ENCODE measurements at places on chromosomes 1 and 21. TPM values are rescaled to one million over a fixed set of nuclear protein-coding genes. Genes with fewer than 3 reads are reported as not detected.

Gene SPRR2G
- not detected for total RNA-seq

- no peak overlapping the region for H3K27ac ChIP-seq
- no peaks in the 10 kb centered on the region for H3K36me3 ChIP-seq
- H3K27me3 ChIP-seq, result no peaks in the 10 kb centered on the region
- peak; percentile 68 for DNase-seq
- H3K4me3 ChIP-seq, result no peak overlapping the region
Measured at GRCh38 chr1:205977402-205978014, 25.7 kb downstream of the RAB7B start.

Gene PLA2G2F
- total RNA-seq, result not detected

DNA sequence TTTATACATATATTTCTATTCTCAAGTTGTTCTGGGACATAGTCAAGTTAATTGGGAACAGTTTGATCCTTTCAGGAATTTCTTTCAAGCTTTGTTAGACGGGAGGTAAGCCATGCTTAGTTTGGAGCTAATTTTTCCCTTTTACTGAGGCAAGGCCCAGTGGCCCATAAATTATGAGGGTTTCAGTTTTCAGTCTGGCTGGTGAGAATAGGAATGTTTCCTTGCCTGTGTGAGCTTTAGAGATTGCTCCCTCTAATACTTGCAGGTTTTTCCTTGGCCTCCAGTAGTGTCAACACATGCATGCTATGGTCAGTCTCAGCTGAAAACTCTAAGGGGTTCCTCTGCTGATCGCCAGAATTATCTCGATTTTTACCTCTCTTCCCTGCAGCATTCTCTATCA lies 14.1 kb upstream of the PHGDH start:
- no peak for DNase-seq
- no peak overlapping the region for H3K4me3 ChIP-seq
- no peak overlapping the region for H3K27ac ChIP-seq
- H3K36me3 ChIP-seq, result no peaks in the 10 kb centered on the region
- H3K4me1 ChIP-seq, result no peaks in the 10 kb centered on the region

DNA sequence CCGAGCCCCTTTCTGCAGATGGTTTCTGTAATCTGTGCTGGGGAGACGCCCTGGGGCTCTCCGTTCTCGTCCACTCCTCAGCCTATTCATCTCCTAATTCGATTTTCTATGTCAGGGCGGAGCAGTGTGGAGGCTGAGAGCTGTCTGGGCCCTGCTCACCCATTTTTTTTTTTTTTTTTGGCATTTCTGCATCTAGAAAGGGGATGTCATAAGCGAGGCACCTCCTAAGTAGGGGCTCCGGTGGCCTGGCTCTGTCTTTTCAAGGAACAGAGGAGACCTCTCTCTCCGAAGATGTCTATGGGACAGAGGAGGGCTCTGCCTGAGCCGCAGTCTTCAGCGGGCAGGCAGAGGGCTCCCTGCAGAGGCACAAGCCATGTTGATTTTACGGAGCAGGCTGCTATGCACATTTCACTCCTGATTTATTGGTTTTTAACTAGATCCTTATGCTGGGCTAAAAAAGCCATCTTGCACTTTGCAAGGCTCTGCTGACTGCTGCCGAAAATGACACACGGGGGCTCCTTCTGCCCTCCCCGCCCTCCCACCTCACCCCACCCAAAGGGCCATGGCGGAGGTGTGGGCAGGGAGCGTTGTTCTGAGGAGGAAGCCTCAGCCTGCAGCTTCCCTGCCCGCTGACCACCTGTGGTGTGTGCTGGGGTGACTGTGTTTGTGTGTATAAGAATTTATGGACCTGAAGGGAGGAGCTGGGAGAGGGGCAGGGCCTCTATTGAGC lies 71.0 kb downstream of the FOXD2 start:
- DNase-seq, result no peak
- H3K4me3 ChIP-seq, result no peak overlapping the region
- no peaks in the 10 kb centered on the region for H3K36me3 ChIP-seq

Gene PWP2
- 31.8 TPM for total RNA-seq

- no peaks in the 10 kb centered on the region for H3K27me3 ChIP-seq
- no peak overlapping the region for H3K4me3 ChIP-seq
- H3K27ac ChIP-seq, result no peak overlapping the region
- no peaks in the 10 kb centered on the region for H3K36me3 ChIP-seq
- DNase-seq, result no peak
Measured at GRCh38 chr1:14598007-14598497, 433 bp upstream of the KAZN start.

Gene METTL18
- total RNA-seq, result 6.6 TPM

DNA sequence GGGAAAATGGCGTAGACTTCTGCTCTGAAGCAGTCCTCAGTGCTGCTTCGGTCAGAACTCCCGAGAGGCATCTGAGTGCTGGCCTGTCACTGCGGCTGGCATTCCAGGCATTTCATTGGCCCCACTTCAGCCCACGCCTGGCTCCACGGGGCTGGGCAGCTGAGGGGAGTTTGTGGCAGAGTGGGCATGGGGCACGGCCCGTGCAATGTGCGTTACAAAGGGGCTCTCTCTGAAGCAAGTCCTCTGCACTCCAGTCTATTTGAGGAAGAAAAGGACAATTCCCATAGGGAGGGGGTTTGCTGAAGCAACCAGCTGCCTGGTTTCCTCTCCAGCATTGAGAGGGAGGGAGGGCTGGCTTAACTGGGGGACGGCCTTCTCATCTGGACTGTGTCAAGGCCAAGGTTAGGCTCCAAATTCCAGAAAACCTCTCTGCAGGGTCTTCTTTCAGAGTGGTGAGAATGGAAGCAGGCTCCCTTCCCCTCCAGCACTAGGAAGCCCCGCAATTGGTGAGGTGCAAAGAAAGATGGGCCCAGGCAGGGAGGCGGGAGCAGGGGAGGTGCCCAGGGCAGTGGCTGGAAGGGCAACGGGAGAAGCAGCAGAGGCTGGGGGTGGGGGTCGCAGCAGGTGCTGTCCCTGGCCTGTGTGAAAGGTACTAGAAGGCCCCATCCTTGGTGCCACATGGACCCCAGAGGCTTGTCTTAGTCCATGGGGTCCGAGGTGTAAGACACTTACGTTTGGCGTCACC lies 21.1 kb upstream of the GPR157 start:
- H3K4me3 ChIP-seq, result no peak overlapping the region
- H3K27ac ChIP-seq, result no peak overlapping the region
- H3K36me3 ChIP-seq, result peaks cover 23% of the 10 kb centered on the region
- no peak for DNase-seq

Gene LRRC38
- not detected for total RNA-seq

GRCh38 chr1:210669951-210670350 lies 341.2 kb downstream of the HHAT start:
- no peaks in the 10 kb centered on the region for H3K27me3 ChIP-seq
- DNase-seq, result no peak
- H3K4me3 ChIP-seq, result no peak overlapping the region
- H3K4me1 ChIP-seq, result no peaks in the 10 kb centered on the region
- no peaks in the 10 kb centered on the region for H3K36me3 ChIP-seq
- H3K27ac ChIP-seq, result no peak overlapping the region

- DNase-seq, result no peak
- no peak overlapping the region for H3K4me3 ChIP-seq
- no peak overlapping the region for H3K27ac ChIP-seq
- no peaks in the 10 kb centered on the region for H3K27me3 ChIP-seq
Measured at GRCh38 chr1:29966526-29967045, 730.3 kb downstream of the PTPRU start.

- no peaks in the 10 kb centered on the region for H3K36me3 ChIP-seq
- no peaks in the 10 kb centered on the region for H3K4me1 ChIP-seq
- H3K27me3 ChIP-seq, result peaks cover 20% of the 10 kb centered on the region
Measured at GRCh38 chr1:11858968-11859871, 475 bp upstream of the NPPB start.

Gene NPL
- total RNA-seq, result 0.75 TPM

Gene RXRG
- not detected for total RNA-seq

DNA sequence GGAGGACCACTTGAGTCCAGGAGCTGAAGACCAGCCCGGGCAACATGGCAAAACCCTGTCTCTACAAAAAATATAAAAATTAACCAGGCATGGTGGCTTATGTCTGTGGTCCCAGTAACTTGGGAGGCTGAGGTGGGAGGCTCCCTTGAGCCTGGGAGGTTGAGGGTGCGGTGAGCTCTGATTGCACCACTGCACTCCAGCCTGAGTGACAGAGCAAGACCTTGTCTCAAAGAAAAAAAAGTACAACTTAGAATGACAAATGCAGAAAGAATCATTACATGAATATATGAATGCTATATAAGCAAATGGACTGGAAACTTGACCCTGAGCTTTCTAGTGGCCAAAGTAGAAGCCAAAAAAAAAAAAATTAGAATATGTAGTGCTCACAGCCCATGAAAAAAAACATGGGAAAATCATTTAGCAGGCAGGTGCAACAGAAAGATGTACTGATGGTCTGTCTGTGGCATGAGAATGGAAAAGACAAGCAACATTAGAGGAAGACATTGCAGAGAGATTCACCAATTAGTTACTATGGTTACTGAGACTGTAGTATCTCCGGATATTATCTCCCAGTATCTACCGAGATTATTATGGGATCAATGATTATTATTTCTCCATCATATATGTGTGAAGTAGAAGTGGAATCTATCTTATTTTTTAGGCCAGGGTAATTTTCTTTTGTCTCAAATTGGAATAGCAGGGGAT lies 19.2 kb downstream of the ELAPOR1 start:
- H3K4me1 ChIP-seq, result no peaks in the 10 kb centered on the region
- no peaks in the 10 kb centered on the region for H3K27me3 ChIP-seq
- no peaks in the 10 kb centered on the region for H3K36me3 ChIP-seq
- DNase-seq, result no peak

- H3K36me3 ChIP-seq, result no peaks in the 10 kb centered on the region
- H3K27ac ChIP-seq, result no peak overlapping the region
Measured at GRCh38 chr21:36698385-36698980, 432 bp upstream of the SIM2 start.

GRCh38 chr1:116907351-116907750 lies 2.4 kb upstream of the PTGFRN start:
- H3K36me3 ChIP-seq, result no peaks in the 10 kb centered on the region
- DNase-seq, result no peak
- H3K4me1 ChIP-seq, result no peaks in the 10 kb centered on the region
- H3K27me3 ChIP-seq, result peaks cover under 1% of the 10 kb centered on the region
- no peak overlapping the region for H3K27ac ChIP-seq

- H3K4me1 ChIP-seq, result no peaks in the 10 kb centered on the region
- H3K27ac ChIP-seq, result no peak overlapping the region
- no peak overlapping the region for H3K4me3 ChIP-seq
- H3K36me3 ChIP-seq, result no peaks in the 10 kb centered on the region
- H3K27me3 ChIP-seq, result no peaks in the 10 kb centered on the region
Measured at GRCh38 chr1:60833173-60833572, 249.2 kb upstream of the NFIA start.

- no peak overlapping the region for H3K27ac ChIP-seq
- DNase-seq, result no peak
- H3K36me3 ChIP-seq, result no peaks in the 10 kb centered on the region
- no peaks in the 10 kb centered on the region for H3K27me3 ChIP-seq
Measured at GRCh38 chr1:147837129-147837963, 65.2 kb upstream of the GJA8 start.

- no peak overlapping the region for H3K4me3 ChIP-seq
- DNase-seq, result peak; percentile 68
- H3K36me3 ChIP-seq, result no peaks in the 10 kb centered on the region
- no peaks in the 10 kb centered on the region for H3K4me1 ChIP-seq
- no peak overlapping the region for H3K27ac ChIP-seq
- peaks cover 25% of the 10 kb centered on the region for H3K27me3 ChIP-seq
Measured at GRCh38 chr1:117128323-117129079, 7.0 kb upstream of the TRIM45 start.

GRCh38 chr1:54268762-54269297 lies 68.9 kb downstream of the MRPL37 start:
- H3K27me3 ChIP-seq, result no peaks in the 10 kb centered on the region
- H3K27ac ChIP-seq, result no peak overlapping the region
- H3K36me3 ChIP-seq, result no peaks in the 10 kb centered on the region
- peaks cover 7% of the 10 kb centered on the region for H3K4me1 ChIP-seq
- no peak overlapping the region for H3K4me3 ChIP-seq

GRCh38 chr1:71184410-71184809 lies 103.6 kb upstream of the ZRANB2 start:
- no peak overlapping the region for H3K4me3 ChIP-seq
- H3K4me1 ChIP-seq, result no peaks in the 10 kb centered on the region
- no peak overlapping the region for H3K27ac ChIP-seq
- H3K27me3 ChIP-seq, result no peaks in the 10 kb centered on the region
- H3K36me3 ChIP-seq, result no peaks in the 10 kb centered on the region

DNA sequence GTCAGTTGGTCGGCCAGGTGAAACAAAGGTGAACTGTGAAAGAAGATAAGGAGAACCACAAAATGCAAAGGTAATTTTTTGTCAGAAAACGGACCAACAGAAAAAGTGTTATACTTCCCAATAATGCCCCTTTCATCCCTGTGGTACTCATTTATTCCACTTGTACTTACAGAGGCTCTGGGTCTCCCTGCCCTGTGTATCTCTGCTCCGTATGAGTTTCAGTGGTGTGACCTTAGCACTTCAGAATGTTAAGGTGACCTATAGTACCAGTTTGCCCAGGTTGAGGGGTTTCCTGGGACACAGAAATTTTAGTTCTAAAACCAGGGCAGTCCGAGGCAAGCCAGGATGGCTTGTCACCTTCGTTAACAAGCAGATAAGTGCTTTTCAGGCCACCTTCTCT lies 254.8 kb downstream of the OLFM3 start:
- H3K4me1 ChIP-seq, result peaks cover 13% of the 10 kb centered on the region
- no peak overlapping the region for H3K27ac ChIP-seq
- DNase-seq, result no peak

Gene TMEM240
- 7.0 TPM for total RNA-seq

Gene FOXD2
- total RNA-seq, result 0.07 TPM

- DNase-seq, result no peak
- H3K27ac ChIP-seq, result no peak overlapping the region
- no peak overlapping the region for H3K4me3 ChIP-seq
- H3K4me1 ChIP-seq, result no peaks in the 10 kb centered on the region
Measured at GRCh38 chr1:154896771-154897286, 26.7 kb upstream of the KCNN3 start.

GRCh38 chr1:32962248-32962896 lies 2.2 kb downstream of the RNF19B start:
- peak; percentile 41 for DNase-seq
- no peaks in the 10 kb centered on the region for H3K36me3 ChIP-seq
- peaks cover 20% of the 10 kb centered on the region for H3K4me1 ChIP-seq
- H3K27ac ChIP-seq, result no peak overlapping the region

Gene SPOCD1
- 0.27 TPM for total RNA-seq

Gene ARHGEF2
- 110 TPM for total RNA-seq

GRCh38 chr1:94543001-94543400 lies 1.4 kb upstream of the F3 start:
- no peak overlapping the region for H3K27ac ChIP-seq
- no peak overlapping the region for H3K4me3 ChIP-seq
- no peaks in the 10 kb centered on the region for H3K27me3 ChIP-seq
- peak; percentile 10 for DNase-seq
- no peaks in the 10 kb centered on the region for H3K36me3 ChIP-seq

DNA sequence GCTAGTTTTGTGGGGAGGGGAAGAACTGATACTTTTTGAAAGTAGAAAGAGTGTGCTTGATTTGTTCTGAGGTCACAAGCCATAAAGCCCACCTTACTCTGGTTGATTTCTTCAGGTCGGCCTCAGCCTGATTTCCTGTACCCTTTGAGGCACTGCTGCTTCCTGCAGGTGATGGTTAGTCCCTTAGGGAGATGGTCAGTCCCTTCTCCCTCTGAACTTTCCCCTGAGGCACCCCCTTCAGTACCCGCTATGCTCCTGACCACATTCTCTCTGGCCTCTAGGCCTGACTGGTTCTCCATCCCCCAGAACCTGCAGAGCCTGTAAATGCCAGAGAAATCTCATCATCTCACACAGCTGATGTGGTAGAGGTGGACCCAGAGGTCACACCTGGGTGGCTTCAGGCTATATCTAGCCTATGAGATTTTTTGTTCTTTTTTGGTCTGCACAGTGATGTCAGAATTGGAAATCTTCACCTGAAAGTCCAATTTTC lies 15.0 kb upstream of the ID3 start:
- no peak overlapping the region for H3K4me3 ChIP-seq
- no peaks in the 10 kb centered on the region for H3K27me3 ChIP-seq
- H3K36me3 ChIP-seq, result no peaks in the 10 kb centered on the region

Gene LCK
- total RNA-seq, result not detected

Gene WNT2B
- total RNA-seq, result 3.6 TPM

Data from endothelial cell of umbilical vein (primary cell).